ENCODE measurements at places on chromosomes 2 and 18.

GRCh38 chr2:178811901-178812300, 4.7 kb upstream of the TTN start:
- DNase-seq = peak; percentile 70

- DNase-seq = no peak
Measured at GRCh38 chr18:74930616-74931015, 278.3 kb downstream of the PTGR3 start.

- DNase-seq = no peak
Measured at GRCh38 chr18:57002627-57003026, 144.3 kb upstream of the BOD1L2 start.

- DNase-seq = peak; percentile 71
Measured at GRCh38 chr2:203692031-203692710, 14.3 kb upstream of the CD28 start.
